ENCODE measurements at places on chromosomes 11 and 22. TPM values are rescaled to one million over a fixed set of nuclear protein-coding genes. Genes with fewer than 3 reads are reported as not detected.

Gene MUC2
- total RNA-seq: not detected

Gene KCNJ1
- not detected for total RNA-seq

Gene SMIM35
- total RNA-seq: not detected

Gene APOA5
- total RNA-seq: not detected

Gene OR52H1
- total RNA-seq: not detected

Gene OR5M10
- not detected for total RNA-seq

Gene CCDC73
- total RNA-seq: not detected

Gene MOB2
- 38.2 TPM for total RNA-seq

Gene MYEOV
- 14.4 TPM for total RNA-seq

DNA sequence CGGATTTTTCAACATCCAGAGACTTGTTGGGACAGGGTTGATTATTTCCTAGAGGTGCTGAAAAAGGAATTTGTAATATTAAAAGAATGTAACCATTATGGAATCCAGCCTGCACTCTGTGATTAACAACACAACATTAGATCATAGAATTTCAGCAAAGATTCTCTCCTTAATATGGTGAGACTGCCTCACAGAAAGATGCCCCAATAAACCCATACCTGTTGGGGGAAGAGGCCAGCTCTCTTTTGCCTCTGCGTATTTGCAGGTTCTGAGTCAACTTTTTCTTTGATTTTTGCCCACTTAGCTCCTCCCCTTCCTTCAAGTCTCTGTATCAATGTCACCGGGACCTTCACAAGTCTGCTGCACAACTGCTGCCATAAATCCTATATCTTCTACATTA lies 12.4 kb upstream of the MTMR3 start:
- peaks cover 18% of the 10 kb centered on the region for H3K27me3 ChIP-seq
- no peaks in the 10 kb centered on the region for H3K4me1 ChIP-seq
- no peaks in the 10 kb centered on the region for H3K36me3 ChIP-seq
- DNase-seq: no peak
- H3K4me3 ChIP-seq: no peak overlapping the region

GRCh38 chr11:65918211-65919140 lies at the start of gene C11orf68:
Gene C11orf68, minus strand, starts transcription at chr11:65919062. Its CDS starts 31 bp downstream, at chr11:65919031.
- peak within 1 kb of the TSS; percentile 90 for H3K4me3 ChIP-seq
- DNase-seq: peak; percentile 48
- peaks cover 6% of the 10 kb centered on the region for H3K36me3 ChIP-seq
- no peaks in the 10 kb centered on the region for H3K27me3 ChIP-seq
- H3K27ac ChIP-seq: peak within 1 kb of the TSS; percentile 92
- peaks cover 49% of the 10 kb centered on the region for H3K4me1 ChIP-seq

GRCh38 chr22:48320683-48321451 lies 1506.8 kb downstream of the BRD1 start:
- no peaks in the 10 kb centered on the region for H3K36me3 ChIP-seq
- H3K27ac ChIP-seq: no peak overlapping the region
- H3K4me3 ChIP-seq: no peak overlapping the region
- DNase-seq: no peak
- no peaks in the 10 kb centered on the region for H3K4me1 ChIP-seq
- no peaks in the 10 kb centered on the region for H3K27me3 ChIP-seq

GRCh38 chr11:34124885-34125668 lies 19.6 kb downstream of the NAT10 start:
- H3K4me3 ChIP-seq: no peak overlapping the region
- H3K27ac ChIP-seq: no peak overlapping the region
- no peaks in the 10 kb centered on the region for H3K27me3 ChIP-seq

GRCh38 chr11:99548264-99548663 lies 527.5 kb downstream of the CNTN5 start:
- no peak for DNase-seq
- no peaks in the 10 kb centered on the region for H3K4me1 ChIP-seq
- no peaks in the 10 kb centered on the region for H3K36me3 ChIP-seq
- no peaks in the 10 kb centered on the region for H3K27me3 ChIP-seq

DNA sequence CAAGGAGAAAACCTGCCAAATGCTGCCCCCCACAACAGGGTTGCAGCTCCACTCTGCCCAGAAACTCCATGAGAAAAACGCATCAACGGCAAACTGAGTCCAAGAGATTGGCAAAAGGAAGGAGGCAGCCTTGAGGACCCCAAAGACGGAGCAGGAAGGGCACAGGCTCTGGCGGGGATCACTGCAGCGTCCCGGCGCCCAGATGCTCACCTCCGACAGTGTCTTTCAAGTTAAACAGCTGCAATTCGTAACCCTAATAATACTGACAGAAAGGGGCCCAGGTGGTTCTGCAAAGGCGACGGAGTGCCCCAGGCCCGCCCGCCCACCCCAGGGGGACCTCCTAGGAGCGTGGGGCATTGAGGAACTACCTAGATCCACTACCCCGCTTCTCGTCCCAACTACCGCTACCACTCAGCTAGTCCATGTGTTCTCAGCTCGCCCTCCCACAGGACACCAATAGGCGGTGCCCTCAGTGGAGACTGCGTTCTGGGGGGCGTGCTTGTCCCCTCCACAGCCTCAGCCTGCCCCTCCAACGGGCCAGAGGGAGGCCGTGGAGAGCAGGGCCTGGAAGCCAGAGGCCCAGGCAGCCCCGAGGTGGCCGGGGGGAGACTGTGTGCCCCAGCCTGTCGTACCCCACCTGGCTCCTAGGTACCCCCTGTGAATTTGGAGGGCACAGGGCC lies 127.4 kb downstream of the PHF21B start:
- no peak overlapping the region for H3K4me3 ChIP-seq
- no peaks in the 10 kb centered on the region for H3K4me1 ChIP-seq
- no peak for DNase-seq
- no peaks in the 10 kb centered on the region for H3K36me3 ChIP-seq

DNA sequence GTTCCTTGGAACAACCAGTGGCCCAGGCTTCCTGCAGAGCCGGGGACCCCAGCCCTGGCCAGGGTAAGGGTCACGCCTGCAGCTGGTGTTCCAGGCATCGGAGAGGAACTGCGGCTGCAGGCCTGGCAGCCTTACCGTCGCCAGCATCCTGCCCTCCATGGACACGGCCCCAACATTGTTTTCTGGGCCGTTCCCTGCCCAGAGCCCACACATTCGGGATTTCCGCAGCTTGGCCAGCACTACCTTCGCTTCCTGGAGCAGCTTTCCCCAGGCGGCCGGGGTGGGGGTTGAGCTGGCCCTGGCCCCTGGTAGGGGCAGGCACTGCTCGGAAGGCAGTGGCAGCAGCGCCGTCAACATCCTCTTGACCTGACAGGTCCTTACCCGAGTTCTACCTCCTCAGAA lies 17.7 kb downstream of the TXN2 start:
- H3K4me3 ChIP-seq: no peak overlapping the region
- H3K4me1 ChIP-seq: peaks cover 65% of the 10 kb centered on the region
- peak overlapping the region; percentile 91 for H3K27ac ChIP-seq
- H3K36me3 ChIP-seq: no peaks in the 10 kb centered on the region
- H3K27me3 ChIP-seq: no peaks in the 10 kb centered on the region
- peak; percentile 94 for DNase-seq

DNA sequence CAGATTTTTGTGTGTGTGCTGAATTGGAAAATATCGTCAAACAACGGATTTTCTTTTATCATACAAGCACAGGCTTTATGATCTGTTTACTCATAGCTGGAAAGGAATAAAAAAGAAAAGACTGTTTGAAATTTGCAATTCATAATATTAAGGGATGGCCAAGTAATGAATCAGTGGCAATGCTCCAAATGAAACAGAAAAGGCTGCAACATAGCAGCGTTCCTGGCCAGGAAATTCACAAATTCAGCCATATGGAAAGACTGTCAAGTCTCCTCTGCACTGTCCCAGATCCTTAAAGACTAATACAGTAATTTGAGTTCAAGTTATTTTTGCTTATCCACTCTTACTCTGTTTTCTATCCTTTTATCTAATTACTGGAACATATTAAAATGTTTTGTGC lies 98.2 kb downstream of the MSANTD4 start:
- peak; percentile 53 for DNase-seq
- no peaks in the 10 kb centered on the region for H3K4me1 ChIP-seq

- H3K27me3 ChIP-seq: no peaks in the 10 kb centered on the region
- no peak for DNase-seq
- H3K4me3 ChIP-seq: no peak overlapping the region
Observed at GRCh38 chr22:46179748-46180147, 29.4 kb downstream of the PPARA start.

GRCh38 chr11:36150986-36151385 lies 138.2 kb downstream of the COMMD9 start:
- H3K27ac ChIP-seq: peak overlapping the region; percentile 93
- no peaks in the 10 kb centered on the region for H3K27me3 ChIP-seq
- no peaks in the 10 kb centered on the region for H3K36me3 ChIP-seq
- no peak overlapping the region for H3K4me3 ChIP-seq

DNA sequence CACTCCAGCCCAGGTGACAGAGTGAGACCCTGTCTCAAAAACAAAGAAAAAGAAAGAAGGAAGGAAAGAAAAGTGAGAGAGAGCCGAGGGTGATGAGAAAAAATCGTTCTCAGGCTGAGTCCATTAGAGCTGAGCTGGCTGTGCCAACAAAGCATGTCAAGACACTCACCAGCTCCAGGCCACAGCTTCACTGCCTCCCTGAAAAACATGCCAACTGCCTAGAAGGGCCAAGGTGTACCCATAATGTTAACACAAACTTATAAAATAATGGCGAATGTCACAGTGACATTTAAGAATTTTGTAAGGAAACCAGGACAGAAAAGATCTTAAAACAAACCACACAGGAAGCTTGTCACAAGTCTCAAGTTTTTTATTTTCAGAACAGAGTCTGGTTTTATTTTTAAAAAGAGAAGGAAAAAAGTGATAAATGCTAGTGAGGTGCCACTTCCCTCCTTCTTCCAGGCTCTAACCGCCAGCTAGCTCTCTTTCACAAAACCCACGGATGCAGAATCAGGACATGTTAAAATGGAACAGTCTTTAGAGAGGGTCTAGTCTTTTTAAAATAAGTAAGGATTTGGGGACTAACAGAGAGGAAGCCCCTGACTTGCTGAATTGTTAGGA lies 5.1 kb downstream of the TMEM121B start:
- peaks cover 13% of the 10 kb centered on the region for H3K27me3 ChIP-seq
- no peak for DNase-seq
- H3K4me1 ChIP-seq: peaks cover 3% of the 10 kb centered on the region
- H3K27ac ChIP-seq: no peak overlapping the region
- H3K4me3 ChIP-seq: no peak overlapping the region

DNA sequence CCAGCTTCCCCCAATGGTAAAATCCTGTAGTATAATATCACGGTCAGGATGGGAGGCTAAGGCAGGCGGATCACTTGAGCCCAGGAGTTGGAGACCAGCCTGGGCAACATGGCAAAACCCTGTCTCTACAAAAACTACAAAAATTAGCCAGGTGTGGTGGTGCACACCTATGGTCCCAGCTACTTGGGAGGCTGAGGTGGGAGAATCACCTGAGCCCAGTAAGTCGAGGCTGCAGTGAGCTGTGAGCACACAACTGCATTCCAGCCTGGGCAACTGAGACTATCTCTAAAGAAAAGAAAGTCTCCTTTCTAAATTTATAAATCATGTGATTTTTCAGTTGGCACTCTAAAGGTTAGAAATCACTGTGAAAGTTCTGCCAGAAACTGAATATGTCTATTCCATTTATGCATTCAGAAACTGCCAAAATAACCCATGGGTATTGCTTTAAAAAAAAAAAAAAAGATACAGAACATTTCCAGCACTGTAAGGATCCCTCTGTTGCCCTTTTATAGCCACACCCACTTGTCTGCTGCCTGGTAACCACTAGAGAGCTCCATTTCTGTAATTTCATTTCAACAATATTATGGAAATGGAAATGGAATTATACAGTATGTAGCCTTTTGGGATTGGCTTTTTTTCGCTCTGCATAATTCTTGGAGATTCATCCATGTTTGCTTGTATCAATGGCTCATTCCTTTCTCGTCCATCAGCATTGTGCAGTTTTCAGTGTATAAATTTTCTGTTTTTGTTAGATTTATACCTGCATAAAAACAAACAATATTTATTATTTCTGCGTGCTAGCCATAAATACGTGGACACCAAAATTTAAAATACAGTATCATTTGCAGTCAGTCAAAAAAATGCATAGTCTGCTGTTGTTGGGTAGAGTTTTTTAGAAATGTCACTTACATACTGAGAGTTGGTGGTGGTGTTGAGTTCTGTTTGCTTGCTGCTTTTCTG lies 9.4 kb downstream of the CDC45 start:
- H3K27ac ChIP-seq: no peak overlapping the region
- H3K27me3 ChIP-seq: no peaks in the 10 kb centered on the region

- peaks cover 10% of the 10 kb centered on the region for H3K4me1 ChIP-seq
- no peak overlapping the region for H3K4me3 ChIP-seq
- no peak for DNase-seq
- no peaks in the 10 kb centered on the region for H3K27me3 ChIP-seq
Observed at GRCh38 chr11:93528252-93528651, 14.9 kb downstream of the SMCO4 start.

GRCh38 chr22:21779444-21779843 lies 43.9 kb upstream of the YPEL1 start:
- DNase-seq: no peak
- no peak overlapping the region for H3K27ac ChIP-seq
- peaks cover 12% of the 10 kb centered on the region for H3K36me3 ChIP-seq
- H3K4me1 ChIP-seq: no peaks in the 10 kb centered on the region

- H3K27ac ChIP-seq: no peak overlapping the region
- H3K36me3 ChIP-seq: no peaks in the 10 kb centered on the region
- H3K4me1 ChIP-seq: no peaks in the 10 kb centered on the region
- DNase-seq: peak; percentile 35
- H3K27me3 ChIP-seq: no peaks in the 10 kb centered on the region
Observed at GRCh38 chr11:110747531-110747930, 35.3 kb upstream of the ARHGAP20 start.

GRCh38 chr22:38455076-38455529 lies at the start of gene KCNJ4:
Gene KCNJ4, minus strand, starts transcription at chr22:38455199. Its CDS starts 27,067 bp downstream, at chr22:38428132.
- no peak within 1 kb of the TSS for H3K27ac ChIP-seq
- DNase-seq: no peak
- peaks cover 52% of the 10 kb centered on the region for H3K27me3 ChIP-seq

DNA sequence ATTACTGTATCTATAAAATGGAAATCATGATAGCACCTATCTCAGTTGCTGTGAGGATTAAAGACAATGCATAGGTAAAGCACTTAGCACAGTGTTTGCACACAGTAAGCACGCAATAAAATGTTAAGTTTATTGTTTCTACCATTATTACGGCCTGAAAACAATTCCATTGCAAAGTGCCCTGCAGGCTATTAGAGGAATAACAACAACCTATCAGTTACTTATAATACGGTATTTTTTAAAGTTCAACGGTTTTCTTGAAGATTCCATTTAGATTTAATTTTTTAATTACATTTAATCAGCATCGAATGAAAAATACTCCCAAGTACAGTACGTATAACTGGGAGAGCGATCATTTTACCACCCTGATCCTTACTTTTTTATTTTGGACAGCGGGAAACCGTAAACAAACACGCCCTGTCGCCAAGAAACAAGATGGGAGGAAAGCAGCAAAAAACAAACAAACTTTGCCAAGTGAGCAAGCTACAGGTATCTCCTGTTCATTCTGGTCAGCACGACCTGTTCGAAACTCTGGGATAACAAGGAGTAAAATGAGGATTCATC lies 893 bp downstream of the SLC36A4 start:
- no peak for DNase-seq
- H3K27me3 ChIP-seq: peaks cover 8% of the 10 kb centered on the region
- no peaks in the 10 kb centered on the region for H3K36me3 ChIP-seq
- H3K4me1 ChIP-seq: peaks cover 4% of the 10 kb centered on the region
- peak overlapping the region; percentile 70 for H3K4me3 ChIP-seq
